CD8-positive, alpha-beta memory T cell (primary cell): ENCODE measurements at places on chromosomes 6 and 20. TPM values are rescaled to one million over a fixed set of nuclear protein-coding genes. Genes with fewer than 3 reads are reported as not detected.
A peak's percentile ranks its signal among the peaks of the same experiment; 100 is the strongest.

NEU1 gene
- total RNA-seq = 19.4 TPM

HLA-DQA2 gene
- 1.2 TPM for total RNA-seq

ASIP gene
- total RNA-seq = not detected

HLA-DOA gene
- 6.7 TPM for total RNA-seq

SCUBE3 gene
- total RNA-seq = 0.07 TPM

DEFB124 gene
- total RNA-seq = not detected

MAP3K5 gene
- 12.6 TPM for total RNA-seq

GTSF1L gene
- not detected for total RNA-seq

DNA sequence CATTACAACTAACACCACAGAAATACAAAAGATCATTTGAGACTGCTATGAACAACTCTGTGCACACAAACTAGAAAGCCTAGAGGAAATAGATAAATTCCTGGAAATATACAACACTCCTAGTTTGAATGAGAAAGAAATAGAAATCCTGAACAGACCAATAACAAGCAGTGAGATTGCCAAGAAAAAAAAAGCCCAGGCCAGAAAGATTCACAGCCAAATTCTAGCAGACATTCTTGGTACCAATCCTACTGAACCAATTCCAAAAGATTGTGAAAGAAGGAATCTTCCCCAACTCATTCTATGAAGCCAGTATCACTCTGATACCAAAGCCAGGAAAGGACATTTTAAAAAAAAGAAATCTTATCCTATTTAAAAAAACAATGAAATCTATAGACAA lies 7.0 kb upstream of the CDK19 start:
- no peak overlapping the region for H3K4me3 ChIP-seq
- no peak for DNase-seq
- H3K27me3 ChIP-seq = no peaks in the 10 kb centered on the region
- no peaks in the 10 kb centered on the region for H3K36me3 ChIP-seq

DNA sequence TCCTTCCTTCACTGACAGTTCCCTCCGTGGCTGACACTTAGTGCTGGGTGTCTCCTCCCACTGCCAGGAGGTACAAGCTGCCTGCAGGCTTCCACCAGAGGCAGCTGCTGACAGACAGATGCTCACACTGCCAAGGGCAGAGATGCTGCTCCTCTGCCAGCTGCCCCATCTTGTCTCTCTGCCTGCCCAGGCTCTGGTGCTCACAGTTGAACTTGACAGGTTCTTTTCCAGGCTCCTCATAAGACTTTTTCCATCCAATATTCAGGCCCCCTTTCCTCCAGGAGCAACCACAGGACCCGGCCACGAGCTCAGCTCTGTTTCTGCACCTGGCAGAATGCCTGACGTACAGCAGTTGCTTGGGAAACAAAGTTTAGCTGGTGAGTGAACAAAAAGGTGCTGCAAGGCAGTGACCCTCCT lies 79.8 kb downstream of the PSMB1 start:
- H3K4me1 ChIP-seq = no peaks in the 10 kb centered on the region
- H3K4me3 ChIP-seq = no peak overlapping the region
- H3K27me3 ChIP-seq = peaks cover 7% of the 10 kb centered on the region
- no peak for DNase-seq
- H3K36me3 ChIP-seq = no peaks in the 10 kb centered on the region

DNA sequence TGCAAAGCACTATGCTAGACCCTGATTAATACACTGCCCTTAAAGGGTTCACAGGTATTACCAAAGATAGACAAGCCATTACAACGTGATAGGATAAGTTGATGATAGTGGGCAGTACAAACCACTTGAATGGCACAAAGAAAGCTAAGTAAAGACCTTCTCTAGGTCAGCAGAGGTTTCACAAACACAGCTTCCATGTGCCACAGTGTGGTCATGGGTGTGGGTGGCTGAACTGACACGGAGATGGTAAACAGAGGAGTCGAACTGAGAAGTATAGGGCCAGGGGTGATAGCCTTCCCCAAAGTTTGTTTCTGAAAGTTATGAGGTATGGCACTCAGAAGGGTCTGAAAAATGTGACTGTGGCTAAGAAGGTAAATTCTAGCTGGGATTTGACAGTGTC lies 4.3 kb downstream of the ZBTB9 start:
- no peak for DNase-seq
- peaks cover 10% of the 10 kb centered on the region for H3K36me3 ChIP-seq
- H3K4me1 ChIP-seq = peaks cover 10% of the 10 kb centered on the region

GRCh38 chr6:169534039-169534421 lies 167.8 kb downstream of the WDR27 start:
- H3K27ac ChIP-seq = no peak overlapping the region
- H3K36me3 ChIP-seq = no peaks in the 10 kb centered on the region
- DNase-seq = no peak
- H3K4me3 ChIP-seq = no peak overlapping the region
- peaks cover 5% of the 10 kb centered on the region for H3K4me1 ChIP-seq
- H3K27me3 ChIP-seq = no peaks in the 10 kb centered on the region

- no peaks in the 10 kb centered on the region for H3K4me1 ChIP-seq
- no peak overlapping the region for H3K27ac ChIP-seq
- no peak overlapping the region for H3K4me3 ChIP-seq
- DNase-seq = no peak
Measured at GRCh38 chr6:73180763-73181619, 44.3 kb downstream of the KHDC1L start.

DNA sequence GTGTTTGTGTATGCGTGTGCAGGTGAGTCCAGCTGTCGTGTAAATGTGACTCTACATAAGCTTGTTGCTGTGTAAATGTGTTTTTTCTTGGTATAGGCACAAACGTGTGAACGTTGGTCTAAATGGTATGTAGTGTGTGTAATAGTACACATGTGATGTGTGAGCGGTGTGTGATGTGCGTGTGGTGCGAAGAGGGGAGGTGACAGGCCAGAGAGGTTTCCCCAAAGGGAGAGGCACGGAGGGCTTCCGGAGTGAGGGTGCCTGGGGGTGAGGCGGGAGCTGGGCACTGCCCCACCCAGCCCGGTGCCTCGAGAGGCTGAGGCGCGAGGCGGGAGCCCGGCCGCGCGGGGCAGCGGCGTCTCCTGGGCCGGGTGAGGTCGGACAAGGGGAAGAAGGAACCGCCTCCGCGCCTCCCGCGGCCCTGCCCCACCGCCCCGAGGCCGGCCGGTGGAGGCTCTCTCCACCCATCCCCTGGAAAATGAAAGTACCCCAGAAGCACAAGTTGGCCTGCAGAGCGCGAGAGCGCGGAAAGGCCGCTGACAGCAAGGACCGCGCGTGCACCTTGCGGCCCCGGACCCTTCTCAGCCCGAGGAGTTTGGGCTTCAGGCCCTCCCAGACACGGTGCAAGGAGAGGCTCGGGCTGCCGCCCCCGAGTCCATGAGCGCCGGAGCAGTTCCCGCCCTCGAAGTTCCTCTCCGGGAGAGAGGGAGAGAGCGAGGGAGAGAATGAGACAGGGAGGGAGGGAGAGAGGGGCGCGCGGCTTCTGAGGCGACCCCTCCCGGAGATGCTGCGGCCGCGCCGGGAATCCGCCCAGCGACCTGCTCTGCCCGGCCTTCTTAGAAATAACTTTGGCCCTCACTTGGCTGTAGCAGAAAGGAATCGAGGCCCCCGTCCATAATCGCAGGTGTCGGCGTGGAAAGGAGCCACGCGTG lies 43.2 kb upstream of the OSTM1 start:
- peak; percentile 51 for DNase-seq
- no peak overlapping the region for H3K27ac ChIP-seq
- peaks cover 75% of the 10 kb centered on the region for H3K27me3 ChIP-seq
- peak overlapping the region; percentile 55 for H3K4me3 ChIP-seq
- H3K4me1 ChIP-seq = peaks cover 44% of the 10 kb centered on the region

DNA sequence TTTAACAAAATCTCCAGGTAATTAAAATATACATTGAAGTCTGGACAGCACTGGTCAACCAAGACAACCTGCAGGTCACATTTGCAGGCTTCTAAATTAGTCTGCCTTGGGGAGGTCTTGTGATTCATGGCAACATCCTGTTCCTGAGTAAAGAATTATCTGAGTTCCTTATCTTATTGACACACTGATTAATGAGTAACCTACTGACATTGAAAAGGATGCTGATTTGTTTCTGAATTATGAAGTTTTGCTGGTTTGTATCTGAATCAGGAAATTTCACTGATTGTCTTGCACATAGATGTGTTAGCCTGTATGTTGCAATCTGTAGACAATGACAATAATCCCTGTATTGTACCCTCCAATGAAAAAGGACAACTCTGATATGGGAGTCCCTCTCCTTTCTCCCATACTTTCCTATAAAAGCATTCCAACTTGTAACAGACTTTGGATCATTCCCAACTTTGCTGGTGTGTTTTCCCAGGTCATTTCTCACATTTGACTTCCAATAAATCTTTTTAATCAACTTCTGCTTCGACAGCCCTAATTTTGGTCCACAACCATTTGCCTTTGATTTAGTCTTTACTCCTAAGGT lies 80.0 kb downstream of the LAMP5 start:
- H3K4me3 ChIP-seq = no peak overlapping the region
- no peaks in the 10 kb centered on the region for H3K36me3 ChIP-seq
- no peak overlapping the region for H3K27ac ChIP-seq
- no peak for DNase-seq
- H3K27me3 ChIP-seq = no peaks in the 10 kb centered on the region
- H3K4me1 ChIP-seq = no peaks in the 10 kb centered on the region

DNA sequence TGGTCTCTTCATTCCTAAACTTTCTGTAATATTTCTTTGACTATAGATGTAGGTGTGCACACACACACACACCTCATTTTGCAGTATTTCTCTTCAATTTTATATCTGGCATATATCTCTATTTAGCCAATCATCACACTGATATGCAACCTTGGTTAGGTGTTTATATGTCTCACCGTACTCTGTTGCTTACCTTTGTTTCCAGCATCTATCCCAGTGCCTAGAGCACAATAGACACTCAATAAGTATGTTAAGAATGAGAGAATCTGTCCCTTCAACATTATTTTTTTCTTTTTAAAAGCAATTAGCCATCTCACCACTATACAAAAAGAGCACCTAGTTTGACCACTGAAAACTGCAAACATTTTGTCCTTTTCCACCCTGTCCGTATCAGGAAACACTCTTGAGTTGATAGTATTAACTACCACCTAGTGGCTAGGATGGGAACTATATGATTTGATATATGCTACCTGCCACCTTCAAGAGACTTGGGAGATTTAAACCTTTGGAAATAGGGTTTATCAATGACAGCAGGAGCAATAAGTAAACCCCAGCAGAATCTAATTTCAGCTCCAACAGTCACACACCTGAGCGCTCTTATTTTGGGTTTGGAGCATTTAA lies 48.7 kb upstream of the RSPO3 start:
- H3K27me3 ChIP-seq = no peaks in the 10 kb centered on the region
- H3K4me3 ChIP-seq = no peak overlapping the region
- no peak overlapping the region for H3K27ac ChIP-seq
- no peak for DNase-seq

DNA sequence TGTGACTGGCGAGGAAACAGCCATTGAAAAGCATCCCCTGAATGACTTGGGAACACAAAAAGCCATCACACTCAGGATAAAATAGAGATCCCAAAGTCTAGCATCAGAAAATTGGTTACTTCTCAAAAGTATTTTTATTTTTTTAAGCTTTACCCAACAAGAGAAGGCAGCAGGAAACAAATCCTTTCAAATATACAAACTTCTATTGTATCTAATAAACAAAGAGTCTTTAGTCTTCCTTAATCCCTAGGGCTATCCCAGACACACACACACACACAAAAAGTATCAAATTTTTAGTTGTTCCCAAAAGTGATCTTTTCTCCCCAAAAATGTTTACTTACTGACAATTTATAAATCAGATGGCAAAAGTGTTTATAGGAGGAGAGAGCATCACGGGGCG lies 33.2 kb upstream of the MARCKS start:
- no peak overlapping the region for H3K27ac ChIP-seq
- DNase-seq = no peak
- H3K4me1 ChIP-seq = no peaks in the 10 kb centered on the region
- H3K27me3 ChIP-seq = no peaks in the 10 kb centered on the region

GRCh38 chr20:14745830-14746229 lies 408.4 kb upstream of the FLRT3 start:
- DNase-seq = no peak
- no peak overlapping the region for H3K4me3 ChIP-seq
- no peaks in the 10 kb centered on the region for H3K27me3 ChIP-seq
- H3K36me3 ChIP-seq = no peaks in the 10 kb centered on the region
- H3K27ac ChIP-seq = no peak overlapping the region
- H3K4me1 ChIP-seq = no peaks in the 10 kb centered on the region

DNA sequence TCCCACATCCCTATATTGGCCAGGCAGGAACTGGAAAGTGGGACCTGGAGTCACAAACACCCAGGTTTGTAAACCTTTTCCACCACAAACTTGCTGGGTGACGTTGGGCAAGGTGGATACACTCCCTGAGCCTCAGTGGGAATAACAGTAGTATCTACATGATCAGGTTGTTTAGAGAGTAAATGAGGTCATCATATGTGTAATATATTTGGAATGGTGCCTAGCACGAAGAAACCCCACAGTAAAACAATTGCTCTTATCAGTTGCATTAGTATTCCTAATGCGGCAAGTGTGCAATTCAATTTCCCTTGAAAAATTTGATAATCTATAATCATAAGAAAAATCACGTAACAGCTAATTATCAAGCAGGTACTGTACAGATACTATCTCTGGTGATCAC lies 51.9 kb downstream of the HIVEP2 start:
- no peaks in the 10 kb centered on the region for H3K27me3 ChIP-seq
- DNase-seq = no peak
- no peak overlapping the region for H3K4me3 ChIP-seq
- H3K27ac ChIP-seq = no peak overlapping the region

DNA sequence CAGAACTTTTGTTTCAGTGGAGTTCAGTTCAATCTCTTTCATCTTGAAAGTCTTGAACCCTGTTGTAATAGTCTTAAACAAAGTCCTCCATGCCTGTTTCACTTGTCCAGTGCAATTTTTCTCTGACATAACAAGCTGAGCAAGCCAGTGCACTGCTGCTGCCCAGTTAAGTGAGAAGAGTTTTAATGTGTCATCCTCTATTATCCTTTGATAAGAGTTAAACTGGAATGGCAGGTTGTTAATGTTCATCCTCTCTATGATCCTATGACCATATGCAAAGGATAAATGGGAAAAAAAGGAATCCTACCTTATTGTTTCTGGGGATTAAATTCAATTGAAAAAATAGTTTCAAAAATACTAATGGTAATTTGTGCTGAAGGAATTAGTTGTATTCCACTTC lies 197.5 kb downstream of the FRK start:
- no peak overlapping the region for H3K4me3 ChIP-seq
- no peaks in the 10 kb centered on the region for H3K4me1 ChIP-seq
- no peaks in the 10 kb centered on the region for H3K36me3 ChIP-seq
- no peak overlapping the region for H3K27ac ChIP-seq
- DNase-seq = no peak

GRCh38 chr6:53795702-53796450 lies 1.1 kb downstream of the LRRC1 start:
- peaks cover 6% of the 10 kb centered on the region for H3K27me3 ChIP-seq
- peak overlapping the region; percentile 82 for H3K4me3 ChIP-seq
- H3K4me1 ChIP-seq = peaks cover 21% of the 10 kb centered on the region
- DNase-seq = peak; percentile 17
- H3K27ac ChIP-seq = no peak overlapping the region

- no peak for DNase-seq
- no peaks in the 10 kb centered on the region for H3K4me1 ChIP-seq
- no peaks in the 10 kb centered on the region for H3K36me3 ChIP-seq
- no peak overlapping the region for H3K27ac ChIP-seq
- no peaks in the 10 kb centered on the region for H3K27me3 ChIP-seq
- no peak overlapping the region for H3K4me3 ChIP-seq
Measured at GRCh38 chr20:17825960-17826843, 126.4 kb downstream of the BANF2 start.
